ENCODE measurements at places on chromosomes 4 and X.
A peak's percentile ranks its signal among the peaks of the same experiment; 100 is the strongest.

- no peak for DNase-seq
Observed at GRCh38 chr4:81505004-81505598, 33.4 kb upstream of the RASGEF1B start.

- DNase-seq, result no peak
Observed at GRCh38 chr4:120724656-120725055, 197.9 kb downstream of the PRDM5 start.

GRCh38 chr4:27081675-27082586 lies 221.3 kb downstream of the STIM2 start:
- DNase-seq, result no peak

- DNase-seq, result no peak
Observed at GRCh38 chr4:161856711-161857326, 307.0 kb downstream of the FSTL5 start.

GRCh38 chr4:121185960-121186359 lies 21.8 kb upstream of the TNIP3 start:
- DNase-seq, result no peak

DNA sequence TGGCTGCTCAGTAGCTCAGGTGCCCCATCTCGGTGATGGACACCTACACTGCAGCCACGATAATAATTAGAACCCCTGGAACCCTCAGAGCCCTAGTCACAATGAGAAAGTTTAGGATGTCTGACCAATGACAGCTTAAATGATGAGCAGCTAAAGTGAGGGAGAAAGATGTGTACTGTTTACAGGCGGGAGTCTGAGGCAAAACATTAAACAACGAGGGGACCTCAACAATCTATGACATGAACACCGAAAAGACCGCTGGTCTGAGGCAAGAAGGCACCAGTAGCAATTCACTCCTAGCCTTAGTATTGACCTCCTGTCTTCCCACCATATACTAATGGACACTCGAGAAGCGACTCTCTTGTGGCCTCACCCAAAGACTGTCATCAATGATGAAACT lies 369.5 kb upstream of the SMIM31 start:
- no peak for DNase-seq

GRCh38 chrX:66676990-66677389 lies 38.1 kb upstream of the EDA2R start:
- DNase-seq, result peak; percentile 86

DNA sequence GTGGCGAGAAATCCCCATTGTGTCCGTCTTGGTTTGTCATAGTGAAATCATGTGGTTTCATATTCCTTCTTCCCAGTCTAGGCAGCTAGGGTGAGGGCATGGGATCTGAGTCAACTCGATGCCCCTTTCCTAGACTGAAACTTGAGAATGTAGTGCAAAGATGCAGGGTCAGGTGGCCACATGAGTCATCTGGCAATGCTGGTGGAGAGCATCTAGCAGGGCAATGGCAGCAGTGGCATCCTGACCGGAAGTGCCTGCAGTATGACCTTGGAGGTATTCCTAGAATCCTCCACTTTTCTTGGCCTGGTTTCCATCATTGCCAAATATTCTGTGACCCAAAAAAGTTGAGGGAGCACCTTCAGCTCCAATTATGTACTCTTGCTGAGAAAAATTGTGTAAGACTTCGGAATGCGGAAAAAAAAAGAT lies 39.1 kb upstream of the TMEM184C start:
- peak; percentile 89 for DNase-seq

DNA sequence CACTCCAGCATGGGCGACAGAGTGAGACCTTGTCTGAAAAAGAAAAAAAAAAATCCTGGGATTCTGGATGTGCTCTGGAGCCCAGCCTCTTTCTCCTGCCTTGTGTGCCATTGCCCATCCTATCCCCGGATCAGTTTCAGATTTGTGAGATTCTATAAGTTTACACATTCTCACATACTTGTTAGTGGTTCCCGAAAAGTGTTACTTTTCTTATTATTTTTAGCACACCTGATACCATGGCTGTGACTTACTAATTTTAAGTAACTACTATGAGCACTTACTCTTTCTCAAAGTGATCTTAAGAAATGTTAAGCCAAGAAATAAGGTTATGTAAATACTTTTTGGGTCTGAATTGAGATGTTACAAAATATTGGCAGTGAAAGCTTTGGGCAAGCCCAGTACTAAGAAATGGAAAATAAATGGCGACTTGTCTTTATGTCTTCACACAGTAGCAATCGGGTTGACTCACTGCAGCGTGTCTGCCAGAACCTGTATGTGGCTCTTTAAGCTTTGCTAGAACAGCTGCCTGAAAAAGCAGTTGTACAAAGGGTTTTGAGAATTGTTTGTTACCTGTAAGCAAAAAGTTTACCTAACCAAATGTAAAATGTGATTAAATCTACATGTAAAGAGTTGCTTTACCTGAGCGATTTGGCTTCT lies 118.7 kb downstream of the KLHL8 start:
- DNase-seq, result no peak

GRCh38 chr4:25638806-25639205 lies 16.8 kb upstream of the SLC34A2 start:
- DNase-seq, result no peak

GRCh38 chrX:110157444-110157843 lies 154.5 kb downstream of the TMEM164 start:
- no peak for DNase-seq

GRCh38 chrX:10110984-10111363 lies 45.8 kb upstream of the CLCN4 start:
- no peak for DNase-seq

Measured in fibroblast of skin of back (primary cell).